Endothelial cell (in vitro differentiated cells): ENCODE measurements at places on chromosomes 4 and X.

GRCh38 chr4:108646706-108647105 lies 3.7 kb upstream of the OSTC start:
- DNase-seq: no peak

- DNase-seq: no peak
These were observed 811 bp downstream of the SRD5A3 start for GRCh38 chr4:55346851-55347255.

DNA sequence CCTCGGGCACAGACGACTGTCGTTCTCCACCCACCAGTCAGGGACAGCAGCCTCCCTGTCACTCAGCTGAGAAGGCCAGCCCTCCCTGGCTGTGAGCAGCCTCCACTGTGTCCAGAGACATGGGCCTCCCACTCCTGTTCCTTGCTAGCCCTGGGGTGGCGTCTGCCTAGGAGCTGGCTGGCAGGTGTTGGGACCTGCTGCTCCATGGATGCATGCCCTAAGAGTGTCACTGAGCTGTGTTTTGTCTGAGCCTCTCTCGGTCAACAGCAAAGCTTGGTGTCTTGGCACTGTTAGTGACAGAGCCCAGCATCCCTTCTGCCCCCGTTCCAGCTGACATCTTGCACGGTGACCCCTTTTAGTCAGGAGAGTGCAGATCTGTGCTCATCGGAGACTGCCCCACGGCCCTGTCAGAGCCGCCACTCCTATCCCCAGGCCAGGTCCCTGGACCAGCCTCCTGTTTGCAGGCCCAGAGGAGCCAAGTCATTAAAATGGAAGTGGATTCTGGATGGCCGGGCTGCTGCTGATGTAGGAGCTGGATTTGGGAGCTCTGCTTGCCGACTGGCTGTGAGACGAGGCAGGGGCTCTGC lies 7.9 kb upstream of the MSANTD1 start:
- no peak for DNase-seq

- no peak for DNase-seq
These were observed 110.5 kb downstream of the CHRNA9 start for GRCh38 chr4:40445671-40446070.

- DNase-seq: peak; percentile 3
These were observed 24.2 kb downstream of the MID2 start for GRCh38 chrX:107849747-107850421.

DNA sequence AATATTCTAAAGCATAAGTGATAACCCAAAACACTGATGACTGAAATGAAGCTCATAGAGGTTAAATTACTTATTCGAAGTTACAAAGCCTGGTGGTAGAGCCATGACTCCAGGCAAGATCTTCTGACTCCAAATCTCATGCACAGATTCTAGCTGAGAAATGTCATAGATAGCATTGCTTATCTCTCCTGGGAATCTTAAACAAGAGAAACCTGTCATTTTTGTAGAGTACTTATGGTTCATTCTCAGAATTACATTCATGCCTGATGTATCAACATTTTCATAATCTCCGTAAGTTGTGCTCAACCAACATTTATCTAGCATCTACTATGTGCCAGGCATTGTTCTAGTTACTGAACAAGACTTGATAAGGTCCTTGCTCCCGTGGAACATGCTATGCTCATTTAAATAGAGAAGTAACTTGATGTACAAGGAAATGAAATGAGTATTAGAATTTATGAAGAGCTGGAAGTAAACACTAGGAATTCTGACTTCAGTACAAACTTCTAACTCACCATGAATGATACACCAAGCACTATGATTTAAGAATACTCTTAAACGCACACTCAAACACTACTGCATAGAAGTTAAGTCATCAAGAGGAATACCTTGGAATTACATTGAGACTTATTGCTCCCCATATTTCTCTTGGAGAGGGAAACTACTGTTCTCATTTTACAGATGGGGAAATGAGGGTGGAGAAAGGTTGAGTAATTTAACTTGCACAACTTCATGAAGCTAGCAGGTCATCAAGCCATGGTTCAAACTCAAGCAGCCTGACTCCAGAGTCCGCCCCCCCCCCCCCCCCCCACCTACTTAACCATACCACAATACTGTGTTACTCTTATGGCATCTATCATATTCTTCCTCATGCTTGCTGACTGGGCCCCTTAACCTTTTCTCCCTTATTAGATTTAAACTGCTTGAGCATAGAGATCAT lies 45.4 kb downstream of the MBNL3 start:
- no peak for DNase-seq

DNA sequence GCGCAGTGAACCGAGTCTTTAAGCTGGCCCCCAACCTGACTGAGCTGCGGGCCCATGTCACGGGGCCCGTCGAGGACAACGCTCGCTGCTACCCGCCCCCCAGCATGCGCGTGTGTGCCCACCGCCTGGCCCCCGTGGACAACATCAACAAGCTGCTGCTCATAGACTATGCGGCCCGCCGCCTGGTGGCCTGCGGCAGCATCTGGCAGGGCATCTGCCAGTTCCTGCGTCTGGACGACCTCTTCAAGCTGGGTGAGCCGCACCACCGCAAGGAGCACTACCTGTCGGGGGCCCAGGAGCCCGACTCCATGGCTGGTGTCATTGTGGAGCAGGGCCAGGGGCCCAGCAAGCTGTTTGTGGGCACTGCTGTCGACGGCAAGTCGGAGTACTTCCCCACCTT lies 2.2 kb downstream of the PLXNA3 start:
- DNase-seq: no peak

DNA sequence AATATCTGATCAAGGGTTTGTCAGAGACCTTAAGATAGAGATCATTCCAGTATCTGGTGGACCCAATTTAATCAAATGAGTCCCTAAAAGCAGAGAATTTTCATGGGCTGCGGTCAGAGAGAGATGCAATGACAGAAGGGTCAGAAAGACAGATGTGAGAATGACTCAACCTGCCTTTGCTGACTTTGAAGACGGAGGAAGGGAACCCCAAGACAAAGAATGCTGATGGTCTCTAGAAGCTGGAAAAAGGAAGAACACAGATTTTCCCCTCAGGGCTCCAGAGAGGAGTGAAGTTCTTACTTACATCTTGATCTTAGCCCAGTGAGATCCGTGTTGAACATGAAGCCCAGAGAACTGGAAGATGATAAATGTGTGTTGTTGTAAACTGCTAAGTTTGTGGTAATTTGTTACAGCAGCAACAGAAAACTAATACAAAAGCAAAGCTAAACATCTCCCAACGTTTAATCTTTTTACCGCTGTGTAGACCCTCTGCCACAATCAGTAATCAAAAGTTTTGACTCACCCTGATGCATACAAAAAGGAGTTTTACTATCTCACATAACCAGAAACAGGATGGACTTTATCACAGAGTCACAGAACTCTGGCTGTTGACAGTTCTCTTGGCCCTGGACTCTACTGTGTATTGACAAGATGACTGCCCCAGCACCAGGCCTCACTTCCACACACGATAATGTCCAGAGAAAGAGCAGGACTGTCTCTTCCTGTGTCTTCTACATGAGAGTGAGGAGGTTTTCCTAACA lies 70.2 kb upstream of the MAGEB2 start:
- DNase-seq: no peak

DNA sequence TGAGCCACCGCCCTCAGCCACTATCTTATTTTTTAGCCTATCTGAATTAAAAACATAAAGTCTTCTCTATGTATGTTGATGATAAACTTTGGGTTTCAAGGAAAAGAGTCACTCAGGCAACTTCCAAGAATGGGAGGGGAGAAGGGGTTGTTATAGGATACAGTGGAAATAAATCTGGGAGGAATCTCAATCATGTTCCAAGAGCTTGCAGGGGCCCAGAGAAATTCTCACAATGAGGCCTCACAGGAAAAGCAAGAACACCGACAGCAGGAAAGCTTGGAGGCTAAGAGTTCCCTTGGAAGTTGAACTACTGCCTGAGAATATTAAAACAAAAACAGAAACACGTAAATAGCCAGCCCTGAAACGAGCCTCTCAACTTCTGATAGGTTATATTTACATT lies 384.6 kb upstream of the IGFBP7 start:
- DNase-seq: no peak

DNA sequence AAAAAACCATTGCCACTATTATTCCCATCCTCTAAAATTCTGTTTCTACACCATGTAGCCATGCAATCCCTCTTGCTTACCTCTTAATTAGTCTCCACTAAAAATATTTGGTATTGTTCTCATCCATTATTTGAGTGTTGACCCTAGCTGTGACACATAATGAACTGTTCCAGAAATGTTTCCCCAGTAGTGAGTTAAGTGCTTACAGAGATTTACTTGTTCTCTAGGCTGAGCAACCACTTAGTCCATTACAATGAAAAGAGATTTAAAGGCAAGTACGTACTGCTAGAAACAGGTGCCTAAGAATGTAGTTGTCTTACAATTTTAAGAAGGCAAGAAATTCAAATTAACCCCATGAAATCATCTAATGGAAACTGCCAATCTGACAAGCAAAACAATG lies 112.7 kb upstream of the PTPN13 start:
- no peak for DNase-seq

DNA sequence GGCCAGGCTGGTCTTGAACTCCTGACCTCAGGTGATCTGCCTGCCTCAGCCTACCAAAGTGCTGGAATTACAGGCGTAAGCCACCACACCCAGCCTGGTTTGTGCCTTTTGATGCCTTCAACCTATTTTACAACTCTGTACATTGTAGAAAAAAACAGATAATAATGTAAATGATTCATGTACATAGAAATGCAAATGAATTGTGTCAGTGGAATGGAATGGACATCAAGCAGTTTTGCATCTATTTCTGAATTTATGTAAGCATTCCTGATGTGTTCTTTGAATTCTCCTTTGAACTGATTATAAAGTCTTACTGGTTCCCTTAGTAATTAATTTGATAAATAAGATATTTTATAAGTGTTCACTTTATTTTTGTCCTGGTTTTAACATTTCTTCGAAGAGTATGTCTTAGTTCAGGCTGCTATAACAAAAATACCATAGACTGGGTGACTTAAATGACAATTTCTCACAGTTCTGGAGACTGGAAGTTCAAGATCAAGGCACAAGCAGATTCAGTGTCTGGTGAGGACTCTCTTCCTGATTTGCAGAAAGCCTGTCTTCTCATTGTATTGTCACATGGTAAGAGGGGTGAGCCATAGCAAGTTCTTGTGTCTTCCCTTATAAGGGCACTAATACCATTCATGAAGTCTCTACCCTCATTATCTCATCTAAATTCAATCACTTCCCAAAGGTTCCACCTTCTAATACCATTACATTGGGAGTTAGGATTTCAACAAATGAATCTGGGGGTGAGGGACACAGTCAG lies 162.2 kb upstream of the S100G start:
- DNase-seq: no peak

GRCh38 chrX:1178580-1179057 lies 33.8 kb downstream of the CRLF2 start:
- no peak for DNase-seq

DNA sequence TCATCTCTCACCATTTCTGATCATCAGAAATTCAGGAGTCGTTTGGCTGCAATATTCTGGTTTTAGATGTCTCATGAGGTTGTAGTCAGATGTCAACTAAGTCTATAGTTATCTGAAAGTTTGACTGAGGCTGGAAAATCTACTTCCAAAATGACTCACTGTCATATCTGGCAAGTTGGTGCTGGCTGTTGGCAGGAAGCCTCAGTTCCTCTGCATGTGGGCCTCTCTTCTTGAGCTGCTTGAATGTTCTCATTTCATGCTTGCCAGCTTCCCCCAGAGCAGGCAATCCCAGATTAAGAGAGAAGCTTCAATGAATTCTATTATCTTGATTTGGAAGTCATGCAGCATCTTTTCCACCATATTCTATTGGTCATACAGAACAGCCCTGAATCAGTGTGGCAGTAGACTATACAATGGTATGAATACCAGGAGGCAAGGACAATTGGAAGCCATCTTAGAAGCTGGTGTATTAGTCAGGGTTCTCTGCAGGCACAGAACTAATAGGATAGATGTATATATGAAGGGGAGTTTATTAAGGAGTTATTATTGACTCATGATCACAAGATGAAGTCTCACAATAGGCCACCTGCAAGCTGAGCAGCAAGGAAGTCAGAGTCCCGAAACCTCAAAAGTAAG lies 46.8 kb upstream of the ELF2 start:
- DNase-seq: no peak

DNA sequence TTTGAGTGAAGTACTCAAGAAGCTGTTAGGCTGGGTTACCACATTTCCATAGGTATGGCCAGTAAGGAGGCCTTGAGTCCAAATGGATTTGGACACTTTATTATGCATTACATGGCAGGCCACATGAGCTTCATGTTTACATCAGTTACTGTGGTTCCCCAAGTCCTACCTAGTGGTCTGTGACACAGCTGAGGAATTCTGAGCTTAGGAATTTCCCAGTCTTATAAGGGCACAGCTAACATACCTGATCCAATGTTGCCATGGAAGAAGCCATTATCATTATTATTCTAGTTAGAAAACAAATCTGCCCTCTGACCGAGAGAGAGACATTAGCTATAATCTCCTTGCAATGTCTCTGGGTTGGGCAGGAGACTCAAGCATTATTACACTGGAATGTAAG lies 174.4 kb upstream of the NUDT10 start:
- DNase-seq: no peak
